Psoas muscle (tissue), 8 donors: ENCODE measurements at places on chromosomes 5 and 9. TPM values are rescaled to one million over a fixed set of nuclear protein-coding genes. Genes with fewer than 3 reads are reported as not detected.

- no peak for DNase-seq
These were observed 36.0 kb downstream of the SH3GL2 start for GRCh38 chr9:17614903-17615302.

DNA sequence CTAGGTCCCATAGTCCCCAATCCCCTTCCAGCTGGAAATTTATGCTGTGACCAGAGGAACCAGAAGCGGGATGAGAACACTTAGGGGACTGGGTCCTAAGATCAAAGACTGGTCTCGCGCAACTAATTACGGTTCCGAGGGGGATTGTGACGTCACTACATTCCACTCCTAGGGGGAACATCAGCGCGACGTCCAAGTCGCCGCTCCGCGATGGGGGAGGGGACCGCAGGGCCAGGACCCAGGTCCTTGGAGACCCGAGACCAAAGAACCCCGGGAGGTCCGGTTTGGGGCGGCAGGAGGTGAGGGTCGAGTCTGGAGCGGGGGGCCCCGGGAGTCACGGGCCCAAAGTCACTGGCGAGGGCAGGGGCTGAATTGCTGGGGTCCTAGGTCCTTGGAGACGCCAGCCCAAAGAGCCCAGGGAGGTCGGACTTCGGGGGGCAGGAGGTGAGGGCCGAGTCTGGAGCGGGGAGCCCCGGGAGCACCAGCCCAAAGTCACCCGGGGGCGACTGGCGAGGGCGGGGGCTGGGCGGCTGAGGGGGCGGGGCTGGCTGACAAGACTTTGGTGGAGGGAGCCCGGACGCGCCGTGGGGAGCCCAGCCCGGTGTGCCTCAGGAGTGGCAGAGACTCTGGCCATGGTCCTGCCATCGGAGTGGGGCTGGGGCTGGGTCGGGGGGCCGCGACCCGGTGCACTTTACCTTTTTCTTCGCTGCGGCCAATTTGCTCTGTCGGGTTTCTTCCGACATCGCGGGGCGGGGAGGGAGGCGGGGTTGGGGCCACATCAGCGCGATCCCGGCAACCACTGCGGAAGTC is at the start of gene GOLGA2:
Gene GOLGA2 (minus strand): TSS at position 810 of the 810 bp plus-strand sequence. CDS start 31 bp downstream, at position 779.
- no peak for DNase-seq

- DNase-seq: no peak
These were observed 21.4 kb downstream of the ALDH1A1 start for GRCh38 chr9:72931437-72931836.

GRCh38 chr5:129963359-129963758 is 59.1 kb downstream of the CHSY3 start:
- peak; percentile 11 for DNase-seq

GRCh38 chr9:134629586-134630392 is 11.8 kb upstream of the COL5A1 start:
- peak; percentile 36 for DNase-seq

- DNase-seq: no peak
These were observed 116.3 kb upstream of the EPB41L4A start for GRCh38 chr5:112535356-112535755.

DNA sequence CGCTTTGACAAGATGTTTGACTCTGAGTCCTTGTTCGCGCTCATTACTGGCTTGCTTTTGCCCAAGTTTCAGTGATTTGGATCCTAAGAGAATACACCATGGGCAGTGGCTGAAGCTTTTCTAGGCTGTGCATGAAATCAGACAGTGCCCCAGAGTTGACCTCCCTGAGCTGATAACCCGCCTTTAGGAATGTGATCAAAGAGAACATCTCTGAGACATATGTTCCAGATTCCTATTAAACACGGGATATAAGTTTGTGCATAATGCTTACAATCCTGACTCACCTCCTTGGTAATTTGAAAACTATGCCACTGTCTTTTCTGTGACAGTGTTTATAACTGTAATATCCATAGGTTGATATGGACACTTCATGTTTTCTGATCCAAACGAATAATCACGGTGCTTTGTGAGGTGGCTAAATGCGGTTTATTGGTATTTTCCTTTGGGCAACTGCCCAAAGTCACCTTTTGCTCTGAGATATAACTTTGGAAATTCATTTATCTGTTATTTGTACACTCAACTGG is 732.9 kb downstream of the MTRR start:
- no peak for DNase-seq

- DNase-seq: no peak
These were observed 100.9 kb upstream of the HCN1 start for GRCh38 chr5:45796959-45797553.

DNA sequence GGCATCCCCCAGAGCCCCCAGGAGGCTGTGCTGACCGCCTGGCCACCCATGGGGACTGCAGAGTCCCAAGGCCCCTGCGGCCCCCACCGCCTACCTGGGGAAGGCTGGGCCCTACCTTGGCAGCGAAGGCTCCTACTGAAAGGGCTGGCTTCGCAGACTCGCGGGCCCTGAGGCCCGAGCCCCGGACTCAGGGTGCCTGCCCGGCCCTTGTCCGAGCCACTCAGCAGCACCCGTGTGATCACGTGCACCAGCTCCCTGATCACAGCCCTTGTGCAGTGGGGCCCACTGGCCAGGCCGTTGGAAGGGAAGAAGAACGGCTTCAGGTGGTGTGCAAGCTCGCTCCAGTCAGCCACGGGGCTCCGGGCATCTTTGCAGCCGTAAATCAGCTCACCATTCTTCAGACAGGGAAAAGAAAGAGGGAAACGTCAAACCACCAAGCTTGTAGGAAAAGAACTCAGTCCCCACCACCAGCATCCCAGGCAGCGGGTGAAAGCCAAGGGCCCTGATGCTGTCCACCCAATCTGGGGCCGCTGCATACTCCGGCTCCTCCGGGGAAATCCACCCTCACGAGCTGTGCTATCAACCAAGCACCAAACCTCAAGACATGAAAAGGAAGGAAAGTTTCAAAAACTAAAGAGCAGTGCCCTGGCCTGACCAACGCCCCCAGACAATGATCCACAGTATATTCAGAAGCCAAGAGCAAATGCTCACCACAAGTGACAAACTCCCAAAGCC is 31.9 kb downstream of the IPPK start:
- DNase-seq: no peak

DNA sequence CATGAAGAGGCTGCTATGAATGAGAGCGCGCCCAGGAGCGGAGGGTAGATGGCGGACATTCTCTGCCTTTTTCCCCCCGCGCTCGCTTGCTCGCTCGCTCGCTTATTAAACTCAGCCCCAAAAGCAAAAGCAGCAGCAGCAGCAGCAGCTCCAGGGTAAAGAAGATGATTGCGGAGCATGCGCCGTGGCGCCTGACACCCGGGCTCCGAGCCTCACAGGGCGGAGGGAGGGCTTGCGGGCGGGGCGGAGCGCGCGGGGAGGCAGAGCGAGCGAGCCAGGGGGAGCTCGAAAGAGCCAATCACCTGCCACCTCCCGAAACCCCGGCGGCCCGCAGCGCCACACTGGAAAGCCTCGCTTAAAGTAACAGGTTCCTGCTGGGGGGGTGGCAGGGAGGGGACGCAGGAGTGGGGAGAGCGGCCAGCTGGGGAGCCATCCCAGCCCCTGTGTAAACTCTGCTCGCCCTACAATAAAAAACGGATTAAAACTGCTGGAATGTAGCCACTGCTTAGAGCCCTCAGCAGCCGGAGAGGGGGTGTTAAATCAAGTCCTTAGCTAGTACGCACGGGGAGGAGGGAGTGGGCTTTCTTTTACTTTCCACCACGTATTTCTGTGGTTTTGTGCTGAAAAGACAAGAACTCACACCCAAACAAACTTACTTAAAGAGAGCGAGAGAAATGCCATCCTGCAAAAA is at the start of gene MLLT3:
Gene MLLT3 (minus strand): TSS at position 170 of the 691 bp plus-strand sequence.
- peak; percentile 98 for DNase-seq

GRCh38 chr5:75140277-75140676 is 87.9 kb upstream of the GCNT4 start:
- no peak for DNase-seq

DNA sequence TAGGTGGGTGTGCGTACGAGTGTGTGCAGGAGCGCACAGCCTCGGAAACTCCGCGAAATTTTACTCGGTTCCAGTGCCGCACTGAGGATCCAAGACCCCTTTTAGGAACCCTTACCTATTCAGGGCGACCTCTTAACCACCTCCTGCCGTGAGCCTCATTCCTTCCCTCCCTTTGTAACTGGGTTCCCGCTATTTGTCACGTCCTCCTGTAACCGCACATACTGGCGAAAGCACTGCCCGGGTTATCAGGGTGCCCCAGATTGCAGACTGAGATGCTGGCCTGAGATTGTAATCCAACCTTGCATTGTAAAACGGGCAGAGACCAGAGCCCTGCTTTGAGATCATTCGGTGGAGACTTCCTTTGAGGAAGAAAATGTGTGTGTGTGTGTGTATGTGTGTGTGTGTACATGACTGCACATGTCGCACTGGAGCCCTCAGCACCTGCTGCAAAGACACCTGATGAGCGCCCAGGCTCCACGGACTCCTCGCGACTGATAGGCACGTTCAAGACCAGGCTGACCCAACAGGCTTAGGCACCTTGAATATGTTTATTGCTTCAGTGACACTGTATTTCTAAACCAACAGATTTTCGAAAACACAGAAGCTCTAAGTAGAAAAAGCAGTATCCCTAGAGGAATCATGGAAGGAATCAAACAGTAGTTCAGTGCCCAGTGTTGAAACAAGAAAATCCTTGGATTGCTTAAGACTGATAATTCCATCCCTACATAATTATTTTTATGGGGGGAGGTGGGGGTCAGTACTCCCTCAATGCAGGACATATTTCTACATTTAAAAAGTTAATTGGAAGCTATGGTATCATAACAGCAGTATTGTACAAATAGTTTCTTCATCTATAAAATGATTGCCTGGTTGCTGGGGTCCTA is 86.5 kb upstream of the TNFAIP8 start:
- peak; percentile 59 for DNase-seq

GRCh38 chr5:758698-759053 is 25.9 kb downstream of the ZDHHC11B start:
- peak; percentile 49 for DNase-seq

DNA sequence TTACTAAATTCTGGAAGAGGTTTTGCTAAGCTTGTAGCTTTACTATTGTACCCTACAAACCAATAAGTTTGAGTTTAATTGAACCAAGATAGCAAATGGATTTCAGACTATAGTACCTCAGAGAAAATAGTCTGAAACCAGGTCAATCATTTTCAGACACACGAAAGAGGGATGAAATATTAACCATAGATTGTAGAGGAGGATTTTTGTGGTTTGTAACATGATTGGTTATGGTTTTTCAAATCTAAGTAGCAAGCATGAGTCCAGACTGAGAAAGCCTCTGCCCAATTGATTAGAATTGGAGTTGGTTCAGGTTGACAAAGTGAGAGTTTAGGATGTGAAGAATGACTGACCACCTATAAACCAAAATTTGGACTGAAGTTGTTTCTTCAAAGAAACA is 562.7 kb upstream of the DMAC1 start:
- DNase-seq: no peak

DNA sequence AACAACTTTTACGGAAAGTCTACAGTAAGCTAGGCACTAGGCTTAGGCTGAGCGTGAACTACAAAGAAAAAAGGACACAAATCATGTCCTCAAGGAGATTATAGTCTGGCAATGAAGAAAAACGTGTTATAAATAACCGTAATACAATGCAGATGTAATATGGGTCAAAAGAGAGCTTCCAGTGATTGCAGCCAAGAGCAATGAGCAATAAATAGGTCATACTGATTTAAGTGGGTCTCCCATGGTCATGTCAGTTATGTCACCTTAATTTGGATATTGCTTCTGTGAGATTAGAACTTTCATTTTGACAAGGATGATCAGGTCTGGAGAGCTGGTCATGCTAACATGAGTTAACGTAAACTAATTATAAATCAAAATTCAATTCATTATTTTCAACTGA is 158.6 kb upstream of the GNA14 start:
- no peak for DNase-seq

- no peak for DNase-seq
These were observed 51.7 kb upstream of the CAMK4 start for GRCh38 chr5:111172504-111172903.

DNA sequence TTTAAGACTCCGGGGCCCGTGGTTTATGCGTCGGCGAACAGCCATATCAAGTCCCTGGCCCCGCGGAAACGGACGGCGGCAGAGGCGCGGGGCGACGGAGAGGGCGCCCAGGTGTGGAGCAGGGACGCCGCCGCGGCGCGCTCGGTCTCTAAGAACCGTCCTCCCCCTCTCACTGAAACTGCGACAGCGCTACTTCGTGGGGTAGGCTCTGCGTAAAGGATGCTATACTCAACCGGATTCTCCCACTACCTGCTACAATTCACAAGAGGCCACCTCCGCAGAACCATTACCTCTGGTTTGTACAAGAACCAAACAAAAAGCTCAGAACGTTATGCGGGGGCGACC is 404 bp downstream of the MRNIP start:
- peak; percentile 56 for DNase-seq

- no peak for DNase-seq
These were observed 55.0 kb downstream of the MEF2C start for GRCh38 chr5:88827997-88828396.

DNA sequence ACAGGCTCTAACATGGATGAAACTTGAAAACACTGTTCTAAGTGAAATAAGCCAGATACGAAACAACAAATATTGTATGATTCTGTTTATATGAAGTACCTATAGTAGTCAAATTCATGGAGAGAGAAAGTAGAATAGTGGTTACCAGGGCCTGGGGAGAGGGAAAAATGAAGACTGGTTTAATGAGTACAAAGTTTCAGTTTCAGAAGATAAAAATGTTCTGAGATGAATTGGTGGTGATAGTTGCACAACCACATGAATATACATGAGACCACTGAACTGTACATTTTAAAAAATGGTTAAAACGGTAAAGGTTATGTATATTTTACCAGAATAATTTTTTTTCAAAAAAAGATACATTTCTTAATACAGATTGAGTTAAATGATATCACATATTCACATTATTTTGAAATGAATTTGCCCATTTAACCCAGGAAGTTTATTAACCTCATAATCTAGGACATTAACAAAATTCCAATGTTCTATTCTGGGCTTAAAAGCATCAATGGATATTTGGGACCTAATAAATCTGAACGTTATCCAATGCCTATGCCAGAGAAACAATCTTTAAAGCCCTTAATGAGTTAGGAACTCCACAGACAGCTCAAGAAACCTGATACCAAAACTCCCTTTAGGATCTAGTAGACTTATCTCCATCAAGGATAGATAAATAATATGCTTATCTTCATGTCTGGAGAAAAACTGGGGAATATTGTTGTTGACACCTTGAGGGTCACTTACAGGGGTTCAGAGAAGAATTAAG is 521.3 kb downstream of the EFNA5 start:
- DNase-seq: no peak

- DNase-seq: no peak
These were observed 56.6 kb upstream of the IFNK start for GRCh38 chr9:27467486-27467885.

GRCh38 chr5:169350759-169351240 is 49.9 kb upstream of the SLIT3 start:
- no peak for DNase-seq

TAL2 gene
- 2.3 TPM for total RNA-seq

C1QTNF2 gene
- 0.30 TPM for total RNA-seq

HNRNPH1 gene
- total RNA-seq: 191 TPM

IL4 gene
- not detected for total RNA-seq

LRRC19 gene
- total RNA-seq: not detected

INSL4 gene
- not detected for total RNA-seq

MAT2B gene
- 31.3 TPM for total RNA-seq

IGIP gene
- total RNA-seq: 11.6 TPM

CCL27 gene
- total RNA-seq: 0.25 TPM
